SW 1271 (cell line): ENCODE measurements at places on chromosomes 1 and 21.

DNA sequence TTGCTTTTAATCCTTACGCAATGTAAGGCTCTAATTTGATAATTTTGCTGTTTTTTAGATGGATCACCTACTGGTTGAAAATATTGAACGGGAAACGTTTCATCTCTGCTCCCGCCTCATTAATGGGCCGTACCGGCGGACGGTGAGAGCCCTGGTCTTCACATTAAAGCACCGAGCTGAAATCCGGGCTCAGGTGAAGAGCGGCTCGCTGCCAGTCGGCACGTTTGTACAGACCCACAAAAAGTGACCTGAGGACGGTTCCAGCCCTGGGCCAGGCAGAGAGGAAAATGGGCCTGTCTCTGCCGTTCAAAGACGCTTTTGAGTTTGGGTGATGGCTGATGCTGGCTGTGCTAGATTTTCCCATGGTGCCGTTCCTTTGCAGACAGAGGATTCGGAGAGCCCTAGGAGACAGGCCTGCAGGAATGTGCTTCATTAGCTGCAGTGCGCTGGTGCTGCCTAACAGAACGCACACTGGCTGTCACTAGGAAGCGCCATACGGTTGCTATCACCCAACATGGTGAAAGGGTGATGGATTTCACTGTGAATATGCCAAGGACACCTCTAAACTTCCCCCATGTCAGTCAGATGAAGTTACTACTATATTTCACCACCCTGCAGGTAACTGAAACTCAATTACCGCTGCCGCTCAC, 42.9 kb downstream of the TCEANC2 start:
- no peak for DNase-seq

GRCh38 chr1:219710529-219711194, 97.8 kb upstream of the ZC3H11B start:
- DNase-seq = no peak

- DNase-seq = no peak
These were observed 146.4 kb downstream of the EVI5 start for GRCh38 chr1:92638498-92638897.

- DNase-seq = no peak
These were observed 8.5 kb downstream of the EPHA2 start for GRCh38 chr1:16147156-16147926.

GRCh38 chr1:179016706-179017382, 8.8 kb upstream of the FAM20B start:
- peak; percentile 52 for DNase-seq

DNA sequence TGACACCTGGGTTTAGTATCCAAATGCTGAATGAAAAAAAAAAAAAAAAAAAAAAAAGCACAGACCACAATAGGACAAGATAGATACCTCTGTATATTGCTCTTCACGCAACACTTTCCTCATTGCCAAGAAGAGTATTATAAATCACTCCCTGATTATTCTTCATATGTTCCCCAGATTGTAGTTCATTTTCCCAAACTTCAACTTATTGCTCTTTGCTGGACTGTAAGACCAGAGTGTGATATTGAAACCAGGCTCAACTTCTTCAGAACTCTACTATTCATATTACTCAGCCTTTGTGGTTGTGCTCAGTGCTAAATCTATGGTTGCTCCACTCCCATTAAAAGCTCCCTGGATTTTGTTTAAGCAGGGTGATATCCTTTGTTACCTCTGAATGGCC, 180.4 kb downstream of the NTMT2 start:
- DNase-seq = no peak

DNA sequence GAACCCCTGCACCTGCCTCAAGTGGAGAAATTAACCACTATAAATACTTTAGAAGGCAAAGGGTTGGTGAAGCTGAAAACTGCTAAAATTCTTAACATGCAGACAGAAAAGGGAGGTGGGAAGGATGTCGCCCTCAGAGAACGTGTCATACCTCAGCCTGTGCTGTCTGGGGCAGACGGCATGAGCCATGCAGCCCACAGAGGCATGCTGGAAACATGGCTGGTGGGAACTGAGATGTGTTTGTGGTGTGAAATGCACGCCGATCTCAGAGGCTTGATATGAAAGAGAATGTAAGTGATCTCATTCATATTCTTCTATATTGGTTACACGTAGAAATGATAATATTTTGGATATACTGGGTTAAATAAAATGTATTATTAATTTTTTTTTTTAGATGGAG, 16.3 kb downstream of the AGPAT3 start:
- no peak for DNase-seq

- DNase-seq = no peak
These were observed 26.6 kb upstream of the COL18A1 start for GRCh38 chr21:45378258-45378966.

DNA sequence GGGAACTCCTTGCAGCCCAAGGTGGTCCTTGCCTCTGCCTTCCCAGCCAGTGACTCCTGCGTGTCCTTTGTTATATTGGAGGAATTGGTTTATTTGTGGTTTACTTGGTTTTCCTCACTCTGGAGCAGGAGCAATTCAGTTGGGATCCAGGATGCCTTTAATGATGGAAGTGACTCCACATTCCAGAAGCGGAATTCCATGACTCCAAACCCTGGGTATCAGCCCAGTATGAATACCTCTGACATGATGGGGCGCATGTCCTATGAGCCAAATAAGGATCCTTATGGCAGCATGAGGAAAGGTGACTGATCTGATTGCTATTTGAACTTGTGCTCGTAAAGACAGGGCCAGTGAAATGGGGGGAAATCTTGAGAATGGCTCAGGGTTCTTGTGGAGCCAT, 15.1 kb upstream of the PIGV start:
- peak; percentile 79 for DNase-seq

DNA sequence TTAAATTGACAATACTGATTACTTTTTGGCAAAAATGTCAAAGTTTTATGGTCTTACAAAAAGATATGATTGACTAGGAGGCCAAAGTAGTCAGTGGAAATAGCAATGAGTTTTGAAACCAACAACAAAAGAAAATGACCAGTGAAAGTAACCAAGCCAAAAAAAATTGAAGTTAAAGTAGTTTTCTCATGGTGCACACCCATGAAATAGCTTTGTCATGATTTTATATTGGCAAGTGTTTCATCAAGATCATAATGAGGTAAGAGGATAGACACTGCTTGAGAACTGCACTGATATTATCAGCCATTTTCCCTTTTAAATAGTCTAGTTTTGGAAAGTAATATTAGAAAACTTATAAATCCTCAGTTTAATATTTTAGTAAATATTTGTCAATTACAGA, 206.2 kb upstream of the ADAMTS5 start:
- no peak for DNase-seq

DNA sequence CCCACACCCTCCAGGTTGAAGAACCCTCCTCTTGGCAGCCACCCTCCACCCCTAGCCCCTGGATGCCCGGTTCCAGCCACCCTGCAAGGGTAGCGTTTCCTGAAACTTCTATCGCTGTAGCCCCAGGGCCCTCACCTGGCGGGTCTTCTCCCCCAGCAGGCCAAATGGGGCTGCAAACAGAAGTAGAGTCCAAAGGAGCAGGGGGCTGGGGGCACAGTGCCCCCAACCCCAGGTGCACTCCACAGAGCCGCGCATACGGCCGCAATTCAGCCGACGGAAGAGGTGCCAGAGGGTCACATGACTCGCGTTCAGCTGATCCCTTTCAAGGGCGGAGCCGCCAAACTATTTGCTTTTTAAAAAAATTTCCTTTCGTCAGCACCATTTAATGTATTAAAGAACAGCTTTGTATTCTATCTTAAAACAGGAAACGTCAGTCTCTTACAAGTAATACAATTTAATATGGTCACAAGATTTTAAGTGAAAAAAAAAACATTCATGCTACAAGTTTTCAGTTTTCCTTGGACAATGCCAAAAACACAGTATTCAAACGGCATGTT, at the start of gene GLMP:
GLMP (minus strand) TSS at position 289 of the 557 bp plus-strand sequence; CDS start at position 255, 34 bp downstream.
- DNase-seq = peak; percentile 45

- DNase-seq = no peak
These were observed 7.0 kb upstream of the GPR88 start for GRCh38 chr1:100530880-100531487.

- no peak for DNase-seq
These were observed 291.8 kb upstream of the CAMK1G start for GRCh38 chr1:209291715-209292114.

DNA sequence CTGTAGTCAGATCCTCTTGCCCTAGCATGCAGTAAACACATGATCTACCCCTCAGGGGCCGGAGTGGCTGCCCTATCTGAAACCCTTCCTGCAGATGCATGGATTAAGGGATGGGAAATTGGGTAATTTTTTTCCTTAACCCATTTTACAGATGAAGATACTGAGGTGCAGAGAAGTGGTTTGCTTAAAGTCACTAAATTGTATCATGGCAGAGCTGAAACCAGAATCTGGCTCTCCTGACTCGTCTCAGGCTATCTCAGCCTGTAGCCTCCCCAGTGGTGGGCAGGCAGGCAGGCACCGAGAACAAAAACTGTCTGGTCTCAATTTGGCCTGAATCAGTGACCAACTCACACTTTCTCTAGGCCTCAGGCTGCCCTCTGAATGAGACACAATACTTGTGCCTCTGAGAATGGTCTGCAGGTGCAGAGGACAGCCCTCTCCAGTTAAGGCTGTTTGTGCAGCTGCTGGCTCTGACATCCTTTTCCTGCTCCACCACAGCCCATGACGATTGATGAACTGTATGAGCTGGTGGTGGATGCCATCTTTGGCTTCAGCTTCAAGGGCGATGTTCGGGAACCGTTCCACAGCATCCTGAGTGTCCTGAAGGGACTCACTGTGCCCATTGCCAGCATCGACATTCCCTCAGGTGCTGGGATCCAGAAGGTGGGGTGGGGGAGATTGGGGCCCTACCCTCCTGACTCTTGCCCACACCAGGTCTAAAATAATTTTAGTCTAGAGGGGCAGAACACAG, 1.5 kb downstream of the NAXE start:
- no peak for DNase-seq

DNA sequence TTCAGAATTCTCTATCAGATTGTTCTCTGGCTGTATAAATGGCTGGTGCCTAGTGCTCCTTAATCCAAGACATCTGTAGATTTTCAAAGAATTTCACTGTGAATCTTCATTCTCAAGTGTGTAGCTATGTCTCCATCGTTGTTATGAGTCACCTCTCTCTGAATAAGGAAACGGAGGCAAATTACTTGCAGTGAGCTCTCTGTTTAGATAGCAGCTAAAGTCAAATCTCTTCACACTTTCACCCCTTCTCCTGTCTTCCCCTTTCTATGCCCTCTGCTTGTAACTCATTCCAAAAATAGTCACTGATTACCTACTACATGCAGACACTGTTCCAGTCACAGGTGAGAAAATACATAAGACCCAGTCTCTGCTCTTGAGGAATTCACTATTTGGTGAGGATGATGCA, 39.7 kb downstream of the CHML start:
- DNase-seq = no peak

GRCh38 chr1:97489834-97490233, 431.0 kb downstream of the DPYD start:
- DNase-seq = no peak

GRCh38 chr1:178262120-178262500, 168.2 kb downstream of the RASAL2 start:
- DNase-seq = peak; percentile 18

GRCh38 chr1:96845464-96845863, 123.9 kb downstream of the PTBP2 start:
- peak; percentile 2 for DNase-seq

GRCh38 chr1:36089393-36090121, 865 bp downstream of the ADPRS start:
- DNase-seq = peak; percentile 7

GRCh38 chr1:78640462-78640861, 9.2 kb upstream of the IFI44 start:
- DNase-seq = no peak

DNA sequence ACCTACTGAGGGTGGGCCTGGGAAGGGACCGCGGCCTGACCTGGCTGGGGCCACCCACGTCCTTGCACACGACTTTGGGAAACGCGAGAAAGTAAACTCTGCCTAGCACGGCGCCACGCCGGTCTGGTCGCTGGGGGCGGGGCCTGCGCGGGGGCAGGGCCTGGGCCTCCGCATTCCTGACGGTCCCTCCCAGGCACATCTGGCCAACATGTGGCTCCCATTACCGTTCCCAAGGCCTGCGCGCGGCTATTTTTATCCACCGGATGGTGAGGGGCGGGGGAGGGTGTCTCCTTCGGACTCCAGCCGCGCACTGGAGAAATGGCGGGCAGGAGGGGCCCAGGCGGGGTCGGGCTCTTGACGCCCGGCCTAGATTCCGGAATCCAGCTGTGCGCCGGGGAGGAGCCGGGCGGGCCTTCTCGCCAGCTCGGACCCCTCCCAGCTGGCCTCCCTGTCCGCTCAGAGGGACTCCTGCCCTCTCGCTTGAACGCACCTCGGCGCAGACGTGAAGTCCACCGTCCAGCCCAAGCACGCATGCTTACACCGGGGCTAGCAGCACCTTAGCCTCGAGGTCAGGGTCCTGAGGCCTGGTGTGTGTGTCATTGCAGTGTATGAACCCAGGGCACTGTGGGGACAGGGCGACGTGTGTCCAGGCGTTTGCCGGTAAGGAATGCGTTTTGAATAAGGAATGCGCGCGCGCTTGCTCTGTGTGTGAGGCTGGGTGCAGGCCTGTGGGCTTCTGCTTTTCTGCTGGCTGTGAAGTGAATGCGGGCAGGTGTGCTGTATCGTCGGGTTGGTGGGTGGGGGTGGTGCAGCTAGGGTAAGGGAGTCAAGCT, 2.1 kb downstream of the EVA1B start:
- no peak for DNase-seq

DNA sequence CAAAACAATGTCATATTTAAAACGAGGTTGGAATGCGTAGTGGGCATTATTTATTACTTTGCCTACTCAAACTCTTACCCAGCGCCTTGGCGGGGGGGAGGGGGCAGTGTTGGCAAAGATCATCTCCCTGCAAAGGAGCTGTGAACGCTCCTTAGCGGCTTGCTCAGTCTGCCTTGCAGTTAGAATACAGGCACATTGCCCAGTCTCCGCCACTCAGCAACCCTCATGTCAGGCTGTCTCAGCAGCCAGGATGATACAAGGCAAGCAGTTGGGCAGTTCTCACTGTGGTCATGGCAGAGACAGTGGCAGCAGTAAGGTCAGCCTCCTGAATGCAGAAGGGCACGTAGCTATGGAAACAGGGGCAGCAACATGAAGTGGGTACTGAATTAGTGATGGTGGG, 170.4 kb upstream of the KCNK2 start:
- no peak for DNase-seq

GRCh38 chr1:81695741-81696140, 105.0 kb upstream of the ADGRL2 start:
- no peak for DNase-seq

DNA sequence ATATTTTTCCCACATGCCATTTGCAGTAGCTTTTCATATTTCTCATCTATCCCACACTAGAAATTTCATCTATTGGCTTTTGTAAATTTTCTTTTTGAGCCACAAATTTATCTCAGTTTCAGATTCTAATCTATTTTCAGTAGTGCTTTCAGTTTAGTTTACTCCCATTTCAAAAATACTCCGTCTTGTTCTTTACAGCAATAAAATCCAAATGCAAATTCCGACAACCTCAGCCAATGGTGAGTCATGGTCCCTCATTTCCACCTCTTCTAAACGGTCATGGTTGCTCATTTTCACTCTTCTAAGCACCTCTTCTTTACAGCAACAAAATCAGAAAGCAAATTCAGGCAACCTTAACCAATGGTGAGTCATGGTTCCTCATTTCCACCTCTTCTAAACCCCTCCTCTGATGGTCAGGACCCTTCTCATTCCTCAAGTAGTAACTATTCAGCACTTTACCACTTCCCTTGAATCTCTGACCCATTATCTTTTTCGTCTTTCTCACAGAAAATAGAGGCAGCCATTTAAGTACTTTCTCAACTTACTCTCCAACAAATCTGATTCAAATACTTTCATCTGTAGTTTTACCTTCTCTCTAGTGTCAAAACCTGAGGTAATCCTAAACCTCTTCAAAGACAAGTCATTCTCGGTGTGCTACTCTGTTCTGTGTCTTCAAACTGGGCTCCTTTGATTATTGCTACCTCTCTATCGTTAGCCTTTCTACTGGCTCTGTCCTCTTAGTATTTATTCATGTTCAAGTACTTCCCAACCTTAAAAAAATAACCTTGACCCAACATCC, 34.4 kb downstream of the C21orf91 start:
- no peak for DNase-seq
